ENCODE measurements at places on chromosomes 3 and 15. TPM values are rescaled to one million over a fixed set of nuclear protein-coding genes. Genes with fewer than 3 reads are reported as not detected.

- no peak for DNase-seq
Measured at GRCh38 chr15:82159922-82160321, 102.6 kb downstream of the EFL1 start.

Gene PRRT3
- 0.97 TPM for total RNA-seq

GRCh38 chr3:43695443-43695842 is 4.7 kb downstream of the ABHD5 start:
- no peak for DNase-seq

Gene NPAP1
- not detected for total RNA-seq

DNA sequence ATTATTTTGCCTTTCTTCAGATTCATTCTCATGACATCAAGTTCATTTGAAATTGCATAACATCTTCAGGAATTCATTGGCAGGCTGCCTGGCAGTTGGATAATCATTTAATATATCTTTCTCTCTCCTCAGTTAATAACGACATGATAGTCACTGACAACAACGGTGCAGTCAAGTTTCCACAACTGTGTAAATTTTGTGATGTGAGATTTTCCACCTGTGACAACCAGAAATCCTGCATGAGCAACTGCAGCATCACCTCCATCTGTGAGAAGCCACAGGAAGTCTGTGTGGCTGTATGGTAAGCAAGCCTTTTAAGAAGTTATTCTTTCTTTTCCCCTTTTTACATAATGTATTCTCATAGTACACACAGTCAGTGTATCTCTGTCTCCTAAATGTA is 38.2 kb downstream of the TGFBR2 start:
- peak; percentile 67 for DNase-seq

Gene HTR3C
- not detected for total RNA-seq

DNA sequence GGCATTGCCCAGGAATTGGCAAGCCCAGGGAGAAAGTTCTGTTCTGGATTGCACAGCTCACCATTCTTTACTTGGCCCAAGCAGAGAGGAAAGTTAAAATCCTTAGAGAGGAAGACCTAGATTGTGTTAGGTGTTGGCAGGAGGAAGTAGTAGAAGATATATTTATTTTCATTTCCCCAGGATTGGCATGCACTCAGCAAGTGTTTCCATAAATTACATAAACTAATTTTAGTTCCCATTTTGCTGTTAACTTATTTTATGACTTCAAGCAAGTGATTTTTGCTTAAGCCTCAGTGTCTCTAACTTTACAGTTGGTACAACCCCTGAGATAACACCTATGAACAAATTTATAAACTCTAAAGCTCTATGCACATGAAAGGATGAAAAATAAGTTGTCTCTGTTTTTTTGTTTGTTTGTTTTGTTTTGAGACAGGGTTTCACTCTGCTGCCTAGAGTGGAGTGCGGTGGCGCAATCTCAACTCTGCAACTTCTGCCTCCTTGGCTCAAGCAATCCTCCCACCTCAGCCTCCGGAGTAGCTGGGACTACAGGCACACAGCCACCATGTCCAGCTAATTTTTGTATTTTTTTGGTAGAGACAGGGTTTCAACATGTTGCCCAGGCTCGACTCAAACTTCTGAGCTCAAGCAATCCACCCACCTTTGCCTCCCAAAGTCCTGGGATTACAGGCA is 31.2 kb upstream of the TOP2B start:
- DNase-seq = peak; percentile 24

Gene FETUB
- total RNA-seq = not detected

DNA sequence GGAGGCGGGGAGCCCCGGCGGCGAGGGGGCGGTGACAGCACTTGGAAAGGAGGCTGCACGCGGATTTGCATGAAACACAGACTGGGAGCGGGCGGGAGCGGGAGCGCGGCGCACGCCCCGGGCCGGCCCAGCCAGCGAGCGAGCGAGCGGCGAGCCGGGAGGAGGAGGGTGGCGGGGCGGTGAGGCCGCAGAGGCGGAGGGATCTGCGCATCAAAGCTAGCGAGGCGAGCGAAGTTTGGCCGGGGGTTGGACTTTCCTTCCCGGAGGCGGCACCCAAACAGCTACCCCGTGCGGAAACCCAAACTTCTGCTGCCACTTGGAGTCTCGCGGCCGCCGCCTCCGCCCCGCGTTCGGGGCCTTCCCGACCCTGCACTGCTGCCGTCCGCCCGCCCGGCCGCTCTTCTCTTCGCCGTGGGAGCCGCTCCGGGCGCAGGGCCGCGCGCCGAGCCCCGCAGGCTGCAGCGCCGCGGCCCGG is at the start of gene SMAD3:
TSS of gene SMAD3 (plus strand) at position 72 of the 475 bp plus-strand sequence. CDS start 553 bp downstream, outside the sequence.
- DNase-seq = peak; percentile 93

DNA sequence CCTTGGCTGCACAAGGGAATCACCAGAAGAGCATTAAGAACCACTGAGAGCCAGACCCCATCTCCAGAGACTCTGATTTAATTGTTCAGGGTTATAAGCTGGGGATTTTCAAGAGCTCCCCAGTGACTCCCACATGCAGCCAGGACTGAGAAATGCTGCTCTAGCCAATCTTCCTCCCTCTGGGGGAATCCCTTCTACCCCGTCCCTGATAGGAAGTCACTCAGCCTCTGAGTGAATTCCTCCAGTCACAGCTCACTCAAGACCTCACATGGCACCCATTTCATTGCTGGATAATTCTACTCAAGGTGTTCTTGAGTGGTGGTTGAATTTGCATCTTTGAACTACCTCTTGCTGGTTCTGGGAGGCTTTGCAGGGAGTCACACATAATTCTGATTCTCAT is 10.7 kb downstream of the CCR3 start:
- DNase-seq = no peak

GRCh38 chr3:162699291-162699690 is 1202.7 kb downstream of the OTOL1 start:
- no peak for DNase-seq

DNA sequence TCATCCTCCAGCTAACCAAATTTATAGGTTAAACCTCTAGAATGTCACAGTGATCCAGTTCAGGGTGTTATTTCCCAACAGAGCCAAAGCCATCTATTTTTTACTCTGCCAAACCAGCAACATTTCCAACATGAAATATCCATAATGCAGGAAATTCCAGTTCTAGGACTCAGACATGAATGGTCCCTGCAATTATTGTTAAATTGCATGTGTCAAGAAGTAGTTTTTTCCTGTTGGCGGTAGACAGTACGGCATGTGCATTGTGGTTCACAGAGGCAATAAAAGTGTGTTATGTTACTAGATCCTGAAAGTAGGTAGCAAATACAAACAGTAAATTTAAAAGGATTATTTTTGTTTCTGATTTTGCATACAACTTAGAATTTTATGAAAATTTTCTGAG is 215.7 kb upstream of the THBS1 start:
- no peak for DNase-seq

Gene MAP3K13
- 12.5 TPM for total RNA-seq

- no peak for DNase-seq
Measured at GRCh38 chr3:53426918-53427317, 67.5 kb upstream of the CACNA1D start.

GRCh38 chr15:79978260-79978654 is 7.3 kb upstream of the BCL2A1 start:
- DNase-seq = no peak

Gene CELF6
- 1.0 TPM for total RNA-seq

Gene APBA2
- 0.73 TPM for total RNA-seq

DNA sequence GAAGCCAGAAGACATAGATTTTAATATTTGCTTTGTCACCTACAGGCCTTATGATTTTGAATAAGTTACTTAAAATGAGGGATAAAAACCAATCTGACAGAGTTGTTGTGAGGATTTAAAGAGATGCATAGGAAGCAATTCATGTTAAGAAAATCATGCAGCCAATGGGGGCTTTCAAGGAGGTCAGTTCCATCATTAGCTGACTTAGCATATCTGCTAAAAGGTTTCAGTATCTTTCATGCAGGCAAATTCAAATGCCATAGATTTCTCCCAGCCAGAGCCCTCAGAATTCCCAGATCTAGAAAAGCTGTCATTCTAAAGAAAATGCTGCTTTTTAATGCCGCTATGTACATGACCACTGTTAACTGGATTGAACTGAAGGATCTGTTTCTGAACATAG is 176.1 kb downstream of the GOLIM4 start:
- no peak for DNase-seq

Data from left cardiac atrium (tissue), 4 donors.